ENCODE measurements at places on chromosomes 11 and 22. TPM values are rescaled to one million over a fixed set of nuclear protein-coding genes. Genes with fewer than 3 reads are reported as not detected.

The ZP1 gene
- total RNA-seq = 0.09 TPM

The TMEM223 gene
- 18.0 TPM for total RNA-seq

The NELL1 gene
- total RNA-seq = not detected

The TYR gene
- total RNA-seq = not detected

The TENM4 gene
- total RNA-seq = 0.02 TPM
